ENCODE measurements at places on chromosomes 2 and 18.

GRCh38 chr2:129170570-129170969, 808.9 kb upstream of the RAB6C start:
- DNase-seq, result no peak

GRCh38 chr2:205545971-205546816, 136.1 kb upstream of the NRP2 start:
- DNase-seq, result no peak

GRCh38 chr18:12460874-12461273, 53.1 kb downstream of the PRELID3A start:
- no peak for DNase-seq

DNA sequence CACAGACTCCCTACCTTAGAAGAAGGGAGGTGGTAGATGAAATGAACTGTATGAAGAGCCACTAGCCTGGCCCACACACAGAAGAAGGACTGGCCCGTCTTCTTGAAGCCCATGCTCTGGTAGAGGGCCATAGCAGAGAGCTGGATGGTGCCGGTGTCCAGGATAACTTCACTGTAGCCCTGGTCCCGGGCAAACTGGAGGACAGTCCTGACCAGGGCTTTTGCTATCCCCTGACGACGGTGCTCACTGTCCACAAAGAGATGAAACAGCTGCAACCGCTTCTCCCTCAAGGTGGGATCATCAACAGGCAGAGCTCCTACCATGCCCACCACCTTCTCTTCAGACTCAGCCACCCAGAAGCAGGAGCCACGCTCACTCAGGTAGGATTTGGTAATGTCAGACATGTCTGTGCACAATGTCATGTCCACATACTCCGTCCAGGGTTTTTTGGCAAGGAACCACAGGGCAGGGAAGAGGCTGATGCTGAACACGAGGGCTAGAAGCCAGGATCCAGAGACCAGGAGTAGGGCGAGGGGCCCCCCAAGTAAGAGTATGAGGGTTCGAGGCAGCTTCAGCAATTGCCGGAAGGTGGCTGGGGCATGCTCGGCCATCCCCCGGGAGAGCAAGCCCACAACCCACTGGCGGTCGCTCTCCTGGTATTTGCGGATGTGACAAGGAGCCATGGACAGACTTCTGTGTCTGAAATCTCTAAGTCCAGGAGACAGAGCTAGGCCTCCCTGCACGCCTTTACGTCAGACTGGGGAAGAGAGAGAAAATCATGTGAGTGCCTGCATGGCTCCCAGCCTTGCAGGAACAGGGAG, 1.1 kb downstream of the NAT8 start:
- no peak for DNase-seq

GRCh38 chr18:48116017-48116416, 185.6 kb upstream of the SMAD2 start:
- no peak for DNase-seq

- no peak for DNase-seq
These were observed 39.5 kb downstream of the TMEM247 start for GRCh38 chr2:46518861-46519260.

GRCh38 chr2:8837795-8838140, 355 bp upstream of the KIDINS220 start:
- no peak for DNase-seq

All from CD4-positive, alpha-beta T cell treated with Interleukin-15 for 4 hours (primary cell).